ENCODE measurements at places on chromosomes 12 and 14.

DNA sequence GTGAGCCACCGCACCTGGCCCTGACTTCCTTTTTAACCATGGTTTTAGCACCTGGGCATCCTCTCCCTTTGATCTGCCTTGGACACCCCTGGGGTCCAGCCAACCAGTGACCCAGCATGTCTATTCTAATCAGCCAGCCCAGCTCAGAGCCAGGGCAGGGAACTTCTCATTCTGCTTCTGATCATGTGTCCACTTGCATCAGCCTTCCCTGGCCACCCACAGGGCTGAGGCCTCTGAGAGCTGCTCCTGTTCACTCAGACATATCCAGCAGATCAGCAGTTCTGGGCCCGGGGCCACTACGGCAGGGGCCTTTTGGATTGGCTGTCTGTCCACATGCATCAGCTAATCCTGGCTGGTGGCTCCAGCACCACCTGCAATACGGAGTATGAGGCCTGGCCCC, 117.9 kb upstream of the MAP1LC3B2 start:
- no peak for DNase-seq

DNA sequence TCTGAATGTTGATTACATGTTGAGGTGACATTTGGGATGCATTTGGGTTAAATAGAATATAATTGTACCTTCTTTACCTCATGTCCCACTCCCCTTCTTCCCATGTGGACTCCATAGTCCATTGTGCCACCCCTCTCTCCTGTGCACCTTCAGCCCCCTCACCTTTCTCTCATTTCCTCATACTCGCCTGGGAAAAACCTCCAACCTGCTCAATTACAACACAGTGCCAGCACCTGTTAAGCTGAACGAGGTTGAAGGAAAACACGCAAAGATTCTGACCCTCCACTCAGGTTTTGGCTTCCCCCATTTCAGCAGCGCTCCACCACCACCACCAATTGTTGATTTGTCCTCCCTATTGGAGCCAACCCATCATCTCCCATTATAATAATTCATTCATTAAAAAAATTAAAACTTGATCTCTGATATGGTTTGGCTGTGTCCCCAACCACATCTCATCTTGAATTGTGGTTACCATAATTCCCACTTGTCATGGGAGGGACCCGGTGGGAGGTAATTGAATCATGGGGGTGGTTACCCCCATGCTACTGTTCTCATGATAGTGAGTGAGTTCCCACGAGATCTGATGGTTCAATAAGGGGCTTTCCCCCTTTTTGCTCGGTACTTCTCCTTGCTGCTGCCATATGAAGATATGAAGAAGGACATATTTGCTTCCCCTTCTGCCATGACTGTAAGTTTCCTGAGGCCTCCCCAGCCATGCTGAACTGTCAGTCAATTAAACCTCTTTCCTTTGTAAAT, 33.7 kb upstream of the PPP2R5C start:
- DNase-seq: no peak

DNA sequence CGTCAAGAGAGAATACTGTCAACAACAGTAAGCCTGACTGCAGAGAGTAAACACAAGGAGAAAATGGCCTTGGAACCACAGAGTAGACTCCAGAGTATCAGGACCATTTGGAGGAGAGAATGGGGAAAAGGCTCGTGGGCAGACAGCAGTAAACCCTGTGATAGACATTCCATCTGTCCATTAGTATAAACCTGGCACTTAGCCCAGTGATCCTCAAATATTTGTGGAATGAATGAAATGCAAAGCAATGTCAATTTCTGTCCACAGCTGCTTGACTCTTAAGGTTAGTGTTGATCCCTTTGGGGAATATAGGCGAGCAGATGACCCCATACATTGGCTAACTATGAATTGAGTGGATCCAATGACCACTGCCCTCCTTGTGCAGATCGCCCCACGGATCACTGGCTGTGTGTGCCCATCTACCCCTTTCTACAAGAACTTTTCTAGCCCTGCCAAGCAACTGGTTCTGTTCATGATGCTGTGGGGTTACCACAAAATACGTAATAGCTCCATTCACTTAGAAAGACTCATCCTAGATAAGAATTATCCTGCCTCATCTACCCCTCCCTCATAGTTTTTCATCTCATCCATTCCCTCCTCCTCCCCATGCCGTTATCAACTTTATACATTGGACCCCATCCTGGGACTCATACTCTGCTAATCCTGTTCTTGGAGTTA, 846.8 kb downstream of the NRXN3 start:
- no peak for DNase-seq

- DNase-seq: no peak
Measured at GRCh38 chr12:48221645-48222044, 18.6 kb upstream of the OR10AD1 start.

DNA sequence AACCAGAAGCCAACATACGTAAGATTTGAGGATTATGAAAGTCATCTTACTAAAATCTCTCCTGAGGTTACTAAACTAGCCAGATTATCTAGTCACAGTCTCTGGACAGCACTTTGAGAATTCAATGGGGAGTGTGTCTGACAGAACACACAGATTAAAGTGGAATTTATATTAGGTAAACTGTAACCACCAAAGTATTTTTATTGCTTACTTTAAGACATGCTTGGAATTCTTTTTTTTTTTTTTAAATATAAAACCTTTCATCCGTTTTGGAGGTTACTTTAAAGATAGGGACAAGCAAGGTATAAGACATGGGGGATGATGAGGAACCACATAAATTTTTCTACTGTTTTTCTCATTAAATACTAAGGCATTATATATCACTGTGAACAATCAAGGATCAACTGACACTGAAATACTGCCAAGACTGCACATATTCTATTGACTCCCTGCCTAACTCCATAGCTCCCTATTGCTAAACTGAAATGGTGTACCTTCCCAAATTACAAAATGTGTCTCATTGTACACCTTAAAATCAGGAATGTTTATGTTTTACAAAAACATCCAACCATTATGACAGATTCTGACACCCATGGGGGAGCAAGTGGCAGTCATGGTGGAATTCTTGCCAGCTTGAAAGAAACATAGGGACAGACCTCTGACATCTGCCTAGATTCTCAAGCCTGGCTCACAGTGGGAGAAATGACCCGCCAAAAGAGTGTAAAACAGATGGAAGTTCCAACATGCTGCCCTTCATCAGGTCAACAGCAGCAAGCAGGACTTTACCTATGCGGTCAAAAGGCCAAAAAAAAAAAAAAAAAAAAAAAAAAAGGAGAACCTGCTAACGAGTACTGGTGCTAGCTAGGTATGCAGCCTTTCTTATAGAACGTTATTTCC, 239.3 kb downstream of the MED13L start:
- no peak for DNase-seq

DNA sequence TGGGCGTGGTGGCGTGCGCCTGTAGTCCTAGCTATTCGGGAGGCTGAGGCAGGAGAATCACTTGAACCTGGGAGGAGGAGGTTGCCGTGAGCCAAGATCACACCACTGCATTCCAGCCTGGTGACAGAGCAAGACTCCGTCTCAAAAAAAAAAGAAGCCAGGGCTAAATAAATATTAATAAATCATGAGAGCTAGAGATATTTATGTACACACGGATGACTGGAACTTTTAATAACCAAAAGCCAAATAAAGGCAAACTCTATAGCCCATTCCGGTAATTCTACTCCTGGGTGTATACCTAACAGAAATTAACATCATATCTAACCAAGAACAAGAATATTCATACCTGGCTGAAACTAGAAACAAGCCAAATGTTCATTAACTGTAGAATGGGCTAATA, 7.7 kb upstream of the TRAFD1 start:
- DNase-seq: no peak

DNA sequence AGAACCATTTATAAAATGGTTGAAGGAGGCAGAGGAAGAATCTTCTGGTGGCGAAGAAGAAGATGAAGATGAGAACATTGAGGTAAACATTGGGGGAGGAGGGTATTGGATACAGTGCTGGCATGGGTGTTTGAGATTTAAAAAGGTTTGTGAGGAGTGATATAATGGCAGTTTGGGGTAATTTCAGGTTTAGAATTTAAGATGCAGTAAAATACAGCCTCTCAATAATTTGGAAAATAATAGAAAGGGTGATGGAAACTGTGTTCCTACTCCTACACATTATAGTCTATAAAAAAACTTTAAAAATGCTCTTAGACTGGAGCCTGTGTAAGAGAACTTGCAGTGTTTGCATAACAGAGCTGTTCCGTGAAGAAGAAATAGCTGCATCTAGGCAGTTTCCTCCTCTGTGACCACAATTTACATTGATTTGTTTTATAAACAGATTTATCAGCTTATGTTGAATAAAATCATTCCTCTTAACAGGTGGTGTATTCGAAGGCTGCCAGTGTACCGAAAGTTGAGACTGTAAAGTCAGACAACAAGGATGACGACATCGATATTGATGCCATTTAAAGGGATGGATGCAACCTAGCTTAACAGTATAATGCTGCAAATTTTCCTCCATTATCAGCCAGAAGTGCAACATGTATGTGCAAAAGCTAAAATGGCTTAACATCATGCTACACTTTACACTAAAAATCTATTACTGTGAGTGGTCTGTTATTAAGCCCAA, 6.6 kb downstream of the EIF5 start:
- peak; percentile 2 for DNase-seq

- DNase-seq: no peak
Measured at GRCh38 chr14:38567703-38568102, 311.8 kb upstream of the CLEC14A start.

GRCh38 chr14:76495983-76496382, 120.0 kb downstream of the ESRRB start:
- DNase-seq: no peak

- no peak for DNase-seq
Measured at GRCh38 chr14:68389943-68390342, 402.9 kb downstream of the ZFP36L1 start.

- DNase-seq: no peak
Measured at GRCh38 chr14:41986083-41986645, 379.5 kb downstream of the LRFN5 start.

- DNase-seq: no peak
Measured at GRCh38 chr14:77516126-77516525, 17.5 kb upstream of the ISM2 start.

DNA sequence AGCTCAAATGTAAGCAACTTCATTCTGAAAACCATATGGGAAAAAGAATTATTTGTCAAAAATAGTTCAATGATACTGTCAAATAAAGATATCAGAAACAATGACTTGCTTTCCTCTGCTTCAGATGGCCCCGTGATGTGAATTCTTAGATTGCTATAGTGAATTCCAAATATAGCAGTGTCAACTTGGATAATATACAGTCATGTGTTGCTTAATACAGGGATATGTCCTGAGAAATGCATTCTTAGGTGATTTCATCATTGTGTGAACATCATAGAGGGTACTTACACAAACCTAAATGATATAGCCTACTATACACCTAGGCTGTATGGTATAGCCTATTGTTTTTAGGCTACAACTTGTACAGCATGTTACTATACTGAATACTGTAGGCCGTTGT, 108.7 kb upstream of the MIS18BP1 start:
- DNase-seq: no peak

DNA sequence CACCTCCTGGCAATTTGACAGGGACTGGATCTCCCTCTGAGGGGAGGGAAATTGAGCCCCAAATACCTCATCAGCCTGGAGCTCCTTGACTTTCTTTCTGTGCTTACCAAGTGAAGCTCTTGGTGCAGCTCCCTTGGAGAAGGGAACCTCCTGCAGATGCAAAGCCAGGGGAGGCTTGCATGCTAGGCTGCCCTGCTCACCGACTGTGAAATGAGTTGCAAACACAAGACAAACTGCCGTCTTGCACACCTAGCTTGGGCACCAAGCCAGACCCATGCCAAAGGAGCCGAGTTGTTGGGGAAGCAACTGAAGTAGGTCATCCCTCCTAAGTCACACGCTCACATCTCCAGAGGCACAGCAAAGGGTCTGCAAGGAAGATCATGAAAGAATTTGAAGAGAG, 95.2 kb downstream of the GTF2A1 start:
- DNase-seq: no peak

DNA sequence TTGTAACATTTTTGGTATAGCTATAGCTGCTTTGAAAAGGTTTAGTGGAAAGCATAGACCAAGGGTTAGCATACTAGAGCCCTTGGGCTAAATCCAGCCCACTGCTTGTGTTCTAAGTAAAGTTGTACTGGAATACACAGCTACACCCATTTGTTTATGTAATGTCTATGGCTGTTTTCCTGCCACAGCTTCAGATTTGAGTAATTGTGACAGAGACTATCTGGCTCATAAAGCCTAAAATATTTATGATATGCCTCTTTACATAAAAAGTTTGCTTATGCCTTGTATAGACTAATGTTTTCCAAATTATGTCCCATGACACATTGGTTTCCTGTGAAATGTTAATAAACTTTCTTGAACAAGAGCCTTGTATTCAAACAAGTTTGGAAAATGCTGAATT, 234.8 kb upstream of the ATP2B1 start:
- DNase-seq: peak; percentile 20

DNA sequence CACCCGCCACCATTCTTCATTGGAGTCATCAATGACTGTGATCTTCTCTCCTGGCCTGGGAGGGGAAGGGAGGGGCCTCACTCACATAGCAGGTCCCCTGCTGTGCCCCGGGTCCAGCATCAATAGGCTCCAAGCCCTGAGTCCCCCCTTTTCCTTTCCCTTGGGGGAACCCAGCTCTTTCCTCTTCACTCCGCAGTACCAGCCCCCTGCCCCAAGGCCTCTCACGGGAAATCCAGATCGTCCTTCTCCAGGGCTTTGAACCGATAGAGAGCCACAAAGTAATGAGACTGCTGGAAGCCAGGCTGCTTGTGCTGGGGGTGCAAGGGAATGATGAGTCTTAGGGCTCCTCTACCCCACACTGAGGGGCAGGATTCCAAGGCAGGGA, 6.7 kb downstream of the STAC3 start:
- no peak for DNase-seq

DNA sequence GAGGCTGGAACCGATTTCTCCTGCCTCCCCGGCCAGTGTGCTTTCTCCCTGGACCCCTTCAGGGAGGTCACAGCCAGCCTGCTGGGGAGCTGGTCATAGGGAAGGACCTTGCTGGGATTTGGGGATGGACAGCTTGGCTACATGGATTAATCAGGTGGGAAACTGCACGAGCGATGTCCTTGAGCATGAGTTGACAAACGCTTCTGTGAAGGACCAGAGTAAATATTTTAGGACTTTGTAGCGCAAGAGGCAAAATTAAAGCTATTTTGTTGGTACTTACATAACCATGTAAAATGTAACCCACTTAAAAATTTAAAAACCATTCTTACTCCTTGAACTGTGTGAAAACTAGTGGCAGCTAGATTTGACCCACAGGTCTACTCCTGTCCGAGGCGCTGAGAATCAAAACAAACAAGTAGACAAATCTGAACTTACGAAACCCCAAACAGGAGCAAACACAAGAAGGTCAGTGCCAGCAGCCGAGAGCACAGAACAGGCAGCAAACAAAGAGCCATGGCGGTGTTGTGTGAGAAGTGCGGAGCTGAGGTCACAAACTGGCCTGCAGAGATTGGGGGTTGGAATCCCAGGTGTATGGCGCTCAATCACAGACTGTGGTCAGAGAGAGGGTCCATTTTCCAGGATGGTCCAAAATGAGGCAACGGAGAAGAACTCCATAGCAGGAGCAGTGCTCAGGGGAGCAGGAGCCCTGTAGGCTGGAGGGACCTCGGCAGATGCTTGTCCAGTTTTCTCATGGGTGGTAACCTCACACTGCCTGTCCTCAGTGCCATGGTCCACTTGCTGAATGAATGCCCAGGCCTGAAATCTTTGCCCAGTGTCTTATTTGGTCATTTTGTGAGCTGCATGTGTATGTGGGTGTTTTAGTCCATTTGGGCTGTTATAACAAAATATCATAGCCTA, 79.2 kb upstream of the CLMN start:
- no peak for DNase-seq

- DNase-seq: no peak
Measured at GRCh38 chr12:88305254-88305890, 163.3 kb downstream of the TMTC3 start.

Data from CD4-positive, alpha-beta T cell treated with Interleukin-17A for 1 hour (primary cell).